ENCODE measurements at places on chromosomes 3 and 15.

- no peak for DNase-seq
Measured at GRCh38 chr3:120823156-120823555, 80.6 kb downstream of the GTF2E1 start.

DNA sequence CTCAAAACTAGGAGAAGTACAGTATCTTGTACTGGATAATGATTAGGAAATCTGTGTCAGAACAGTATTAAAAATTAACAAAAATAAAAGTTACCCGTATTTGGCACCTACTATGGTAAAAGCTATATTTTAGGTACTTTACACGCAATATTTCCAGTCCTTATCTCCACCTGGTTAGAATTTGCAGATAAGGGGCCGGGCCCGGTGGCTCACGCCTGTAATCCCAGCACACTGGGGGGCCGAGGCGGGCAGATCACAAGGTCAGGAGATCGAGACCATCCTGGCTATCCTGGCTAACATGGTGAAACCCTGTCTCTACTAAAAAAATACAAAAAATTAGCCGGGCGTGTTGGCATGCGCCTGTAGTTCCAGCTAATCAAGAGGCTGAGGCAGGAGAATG is 28.4 kb downstream of the MKRN2OS start:
- DNase-seq = no peak

DNA sequence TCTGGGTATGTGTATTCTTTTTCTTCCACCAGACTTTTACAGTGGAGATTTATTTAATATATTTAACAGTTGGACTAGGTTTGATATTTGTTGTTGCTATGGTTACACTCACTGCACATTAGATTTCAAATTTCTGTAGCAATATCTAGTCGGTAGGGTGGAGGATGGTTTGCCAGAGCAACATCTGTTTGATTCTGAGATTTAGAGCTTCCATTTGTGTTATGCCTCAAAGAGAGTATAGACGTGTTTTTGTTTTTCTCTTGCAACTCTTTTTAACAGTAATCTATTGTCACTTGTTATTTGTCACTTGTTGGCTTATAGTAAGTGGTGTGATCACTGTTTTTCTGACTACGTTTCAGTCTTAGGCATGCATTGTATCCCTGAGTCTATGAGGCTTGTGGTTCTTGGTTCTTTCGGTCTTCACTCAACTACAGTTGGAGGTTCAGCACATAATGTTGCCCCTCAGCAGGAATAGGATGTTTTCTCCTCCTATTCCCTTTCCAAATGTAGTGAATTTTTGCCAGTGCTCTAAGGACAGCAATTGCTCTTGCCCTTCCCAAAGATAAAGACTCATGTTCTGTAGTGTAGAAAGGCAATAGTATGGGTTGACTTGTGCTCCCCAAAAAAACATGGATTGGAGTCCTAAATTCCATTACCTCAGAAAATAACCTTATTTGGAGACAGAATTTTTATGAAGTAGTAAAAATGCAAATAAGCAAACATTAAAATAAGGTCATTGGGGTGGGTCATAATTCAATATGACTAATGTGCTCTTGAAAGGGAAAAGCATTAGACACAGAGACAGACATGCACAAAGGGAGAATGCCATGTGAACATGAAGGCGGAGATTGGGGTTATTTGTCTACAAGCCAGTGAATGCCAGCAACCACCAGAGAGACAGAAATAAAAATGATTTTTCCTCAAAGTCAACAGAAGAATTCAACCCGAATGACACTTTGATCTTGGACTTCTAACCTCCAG is 692.1 kb downstream of the DIPK2A start:
- no peak for DNase-seq

- DNase-seq = no peak
Measured at GRCh38 chr15:85377269-85377668, 3.1 kb upstream of the AKAP13 start.

GRCh38 chr15:70508561-70509281 is 254.6 kb downstream of the UACA start:
- no peak for DNase-seq

DNA sequence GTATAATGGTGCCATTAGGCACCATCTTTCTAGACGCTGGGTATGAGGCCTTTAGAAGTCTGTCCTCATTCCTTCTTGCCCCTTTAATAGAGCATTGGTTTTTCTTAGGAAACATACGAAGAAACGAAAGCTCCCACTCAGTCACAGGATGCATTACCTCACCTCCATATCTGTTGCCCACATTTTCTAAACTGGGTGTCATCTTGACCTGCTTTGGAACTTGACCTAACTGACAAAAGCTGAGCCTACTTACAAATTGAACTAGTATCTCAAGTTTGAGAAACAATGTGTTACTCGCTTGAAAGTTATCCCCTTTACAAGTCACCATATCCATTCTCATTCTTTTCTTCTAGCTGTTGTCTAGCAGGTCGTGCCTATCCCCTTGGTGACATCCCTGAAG is 102.7 kb downstream of the VPS8 start:
- no peak for DNase-seq

- no peak for DNase-seq
Measured at GRCh38 chr3:97793420-97794019, 28.3 kb upstream of the CRYBG3 start.

DNA sequence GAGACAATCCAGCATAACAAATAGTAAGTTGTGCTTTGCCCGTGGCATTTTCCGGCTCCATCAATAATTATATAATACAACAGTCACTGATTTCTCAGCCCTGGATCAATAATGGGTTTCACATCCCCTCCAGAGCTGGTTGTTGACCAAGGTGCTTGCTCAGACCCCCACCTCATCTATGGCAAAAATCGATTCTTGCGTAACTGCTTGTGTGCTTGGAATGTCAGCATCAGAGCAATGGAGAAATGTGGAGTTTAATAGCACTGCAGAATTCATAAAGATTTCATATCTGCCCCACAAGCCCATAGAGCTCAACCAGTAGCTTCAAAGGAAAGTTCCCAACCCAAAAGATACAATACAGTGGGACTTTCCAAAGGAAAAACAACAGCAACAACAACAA is 1098.5 kb downstream of the IGSF11 start:
- no peak for DNase-seq

DNA sequence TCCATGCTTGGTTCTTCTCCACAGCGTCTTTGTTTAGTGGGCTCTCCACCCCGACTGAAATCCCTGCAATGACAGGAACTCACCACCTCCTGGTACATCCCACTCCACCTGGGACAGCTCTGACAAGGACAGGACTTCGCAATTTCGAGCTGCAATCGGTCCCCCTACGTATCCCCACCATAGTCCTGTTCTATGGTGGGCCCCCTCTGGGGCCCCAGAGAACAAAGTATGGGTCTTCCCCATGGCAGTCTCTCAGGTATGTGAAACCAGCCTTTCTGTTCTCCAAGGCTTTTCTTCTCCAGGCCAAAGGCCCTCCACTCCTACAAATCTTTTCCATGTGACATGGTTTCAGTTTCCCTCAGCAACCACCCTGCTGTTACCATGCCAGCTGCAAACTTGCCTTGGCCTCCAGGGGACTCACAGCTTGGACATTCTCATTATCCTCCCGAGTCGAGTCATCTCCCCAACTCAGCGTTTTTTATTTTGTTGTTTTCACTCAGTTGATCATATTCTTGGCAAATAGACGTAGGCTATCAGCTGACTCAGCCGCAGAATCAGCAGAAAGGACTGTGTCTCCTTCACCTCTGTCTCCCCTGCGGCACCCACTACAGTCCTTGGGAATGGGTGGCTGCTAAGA is 233.3 kb downstream of the OPA1 start:
- DNase-seq = no peak

- DNase-seq = no peak
Measured at GRCh38 chr3:131772269-131773026, 262.4 kb downstream of the CPNE4 start.

GRCh38 chr3:185696039-185696438 is 109.9 kb downstream of the SENP2 start:
- no peak for DNase-seq

DNA sequence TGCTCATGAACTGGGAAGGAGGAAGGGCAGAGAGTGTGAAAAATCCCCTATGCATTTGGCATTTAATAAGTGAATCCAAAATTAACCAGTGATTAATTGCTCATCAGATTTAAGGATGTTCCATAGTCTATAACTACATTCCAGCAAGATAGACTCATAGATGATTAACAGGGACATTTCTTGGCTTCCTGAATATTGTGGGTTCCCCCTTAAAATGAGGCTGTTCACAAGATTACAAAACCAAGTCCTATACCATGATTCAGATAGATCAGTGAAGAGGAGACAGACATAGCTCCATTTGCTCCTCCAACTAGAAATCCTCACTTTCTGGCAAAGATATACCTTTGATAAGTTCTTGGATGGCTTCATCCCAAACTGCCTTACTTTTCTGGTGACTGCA is 15.4 kb downstream of the RASGRP1 start:
- no peak for DNase-seq

GRCh38 chr15:78637776-78638435 is 3.1 kb downstream of the CHRNB4 start:
- DNase-seq = no peak

GRCh38 chr15:96320107-96320506 is 10.4 kb upstream of the NR2F2 start:
- DNase-seq = no peak

GRCh38 chr3:71657831-71658530 is 67.2 kb downstream of the EIF4E3 start:
- DNase-seq = no peak

- DNase-seq = no peak
Measured at GRCh38 chr15:71685420-71685993, 124.8 kb upstream of the NR2E3 start.

DNA sequence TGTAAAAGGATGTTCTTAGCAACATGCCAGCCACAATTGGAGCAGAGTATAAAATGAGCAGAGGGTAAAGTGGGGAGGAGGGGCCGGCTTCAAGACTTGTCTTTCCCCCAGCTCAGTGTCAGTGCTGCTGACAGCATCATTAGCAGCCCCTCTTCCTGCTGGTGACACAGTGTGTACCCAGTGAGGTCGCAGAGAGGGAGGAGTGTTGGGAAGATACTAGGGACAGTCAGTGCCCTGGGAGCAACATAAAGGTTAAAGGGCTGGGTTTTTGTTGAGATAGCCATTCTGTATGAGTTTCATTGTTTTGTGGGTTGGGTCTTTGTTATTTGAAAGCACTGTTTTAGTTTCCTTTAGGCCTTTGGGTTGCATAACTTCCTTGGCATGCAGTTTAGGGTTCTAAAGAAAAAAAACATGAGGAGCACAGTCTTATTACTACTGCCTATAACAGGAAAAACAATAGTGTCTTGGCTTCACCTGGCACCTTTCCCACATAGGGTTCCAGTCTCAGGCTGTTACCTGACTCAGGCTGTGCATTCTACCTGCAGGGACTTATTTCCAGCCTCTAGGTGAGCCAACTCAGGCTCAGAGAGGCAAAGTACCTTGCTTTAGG is 94.1 kb upstream of the SKOR1 start:
- no peak for DNase-seq

DNA sequence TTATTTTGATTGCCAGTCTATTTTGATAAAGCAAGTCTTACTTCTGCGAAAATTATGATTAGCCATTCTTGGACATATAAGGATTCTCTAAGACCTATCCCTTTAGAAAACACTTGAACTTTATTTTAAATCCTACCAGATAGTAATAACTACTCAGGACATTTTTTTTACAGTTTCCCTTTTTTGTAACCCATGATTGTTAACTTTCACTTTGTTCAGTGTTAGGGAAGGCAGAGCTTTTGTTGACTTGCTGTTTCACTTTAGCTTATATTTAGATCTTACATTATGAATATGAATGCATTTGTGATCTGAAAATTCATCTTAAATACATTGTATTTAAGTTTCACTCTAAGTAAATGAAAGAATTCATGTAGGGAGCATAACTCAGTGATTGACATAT is 167.0 kb downstream of the AKAP13 start:
- DNase-seq = no peak

DNA sequence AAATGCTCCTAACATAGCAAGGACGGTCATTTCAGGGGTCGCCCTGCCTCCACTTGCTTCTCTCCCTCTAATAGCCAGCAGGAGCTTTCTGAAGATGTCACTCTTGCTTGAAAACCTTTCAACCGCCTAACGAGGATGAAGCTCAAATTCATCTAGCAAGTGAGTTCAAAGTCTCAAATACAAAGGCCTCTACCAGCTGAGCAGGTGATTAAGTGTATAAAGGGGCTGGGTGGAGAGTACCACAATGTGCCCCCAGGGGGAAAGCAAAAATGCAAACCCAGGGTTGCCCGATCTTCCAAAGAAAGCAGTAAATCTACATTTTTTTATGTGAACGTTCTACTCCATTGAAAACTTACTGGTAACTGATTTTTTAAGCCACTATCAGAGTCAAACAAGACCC is 50.4 kb upstream of the GRIP2 start:
- no peak for DNase-seq

DNA sequence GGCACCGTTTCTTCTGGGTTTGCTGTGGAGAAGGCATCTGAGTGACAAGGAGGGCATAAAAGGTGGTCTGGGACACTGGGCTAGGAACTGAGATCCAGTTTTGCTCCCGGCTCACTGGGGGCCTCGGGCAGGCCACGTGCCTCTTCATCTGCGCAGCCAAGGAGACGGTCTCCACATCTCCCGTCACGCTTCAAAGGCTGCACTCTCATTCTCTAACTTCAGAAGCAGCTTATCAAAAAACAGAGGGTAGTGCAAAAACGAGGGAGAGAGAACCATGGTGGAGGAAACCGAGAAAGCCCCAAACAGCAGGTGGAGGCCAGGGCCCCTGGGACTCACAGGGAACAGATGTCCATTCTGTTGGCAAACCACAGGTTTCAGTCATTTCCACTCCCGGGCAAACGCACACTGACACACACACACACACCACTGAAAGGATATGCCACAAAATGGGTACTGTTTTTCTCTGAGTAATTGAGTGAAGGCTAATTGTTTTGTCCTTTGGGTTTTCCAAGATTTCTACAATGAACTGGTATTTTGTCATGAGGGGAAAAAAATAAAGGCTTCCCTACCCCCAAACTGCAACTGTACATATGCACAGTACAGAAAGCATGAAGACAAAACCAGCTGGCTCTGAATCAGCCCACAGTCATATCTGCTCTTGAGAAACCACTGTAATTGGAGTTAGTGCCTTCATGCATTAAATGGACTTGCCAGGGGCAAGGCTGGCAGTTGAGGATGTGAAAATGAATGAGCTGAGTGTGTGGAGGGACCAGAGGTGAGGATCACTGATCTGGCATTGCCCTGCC is 71.9 kb downstream of the MGLL start:
- DNase-seq = no peak

GRCh38 chr3:87370007-87370406 is 93.6 kb upstream of the POU1F1 start:
- no peak for DNase-seq

- DNase-seq = no peak
Measured at GRCh38 chr3:172391592-172392302, 56.5 kb downstream of the GHSR start.

Measured in activated CD4-positive, alpha-beta T cell treated with anti-CD3 and anti-CD28 coated beads for 1 hour (primary cell).